NCI-H774 (cell line): ENCODE measurements at places on chromosomes 2 and 18.
A peak's percentile ranks its signal among the peaks of the same experiment; 100 is the strongest.

DNA sequence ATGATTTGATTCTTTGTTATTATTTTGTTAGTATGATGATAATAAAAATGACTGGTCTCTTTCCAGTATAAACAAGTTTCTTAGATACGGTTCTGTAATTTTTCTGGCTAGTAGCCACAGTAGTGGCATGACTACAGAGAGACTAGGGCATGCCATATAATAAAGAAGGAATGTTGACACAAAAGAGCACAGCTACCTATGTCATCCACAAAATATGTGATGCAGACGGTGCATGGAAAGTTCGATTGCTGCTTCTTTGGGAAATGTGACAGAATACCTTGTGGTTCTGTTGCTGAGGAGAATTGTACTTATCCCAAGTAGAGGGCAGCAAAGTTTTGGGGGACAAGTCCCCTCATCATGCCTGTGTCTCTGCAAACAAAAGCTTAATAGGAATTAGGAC, 26.1 kb upstream of the SETBP1 start:
- no peak for DNase-seq

DNA sequence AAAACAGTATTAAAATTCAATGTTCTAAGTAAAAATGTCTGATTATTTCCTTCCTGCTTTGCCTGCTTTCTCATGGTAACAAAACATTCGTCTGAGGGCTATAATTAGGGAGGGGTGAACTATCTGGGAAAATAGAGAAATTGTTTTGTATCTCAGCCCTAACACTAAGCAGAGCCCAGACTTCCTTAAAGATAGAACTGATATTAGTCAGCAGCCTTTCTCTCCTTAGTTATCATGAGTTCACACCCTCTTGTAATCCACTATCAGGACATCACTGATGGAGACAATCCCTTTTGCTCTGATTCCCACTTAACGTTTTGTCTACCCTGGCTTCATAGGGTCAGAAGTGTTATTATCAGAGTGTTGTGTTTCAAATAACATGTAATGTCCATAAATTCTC, 701.1 kb upstream of the ZEB2 start:
- no peak for DNase-seq

DNA sequence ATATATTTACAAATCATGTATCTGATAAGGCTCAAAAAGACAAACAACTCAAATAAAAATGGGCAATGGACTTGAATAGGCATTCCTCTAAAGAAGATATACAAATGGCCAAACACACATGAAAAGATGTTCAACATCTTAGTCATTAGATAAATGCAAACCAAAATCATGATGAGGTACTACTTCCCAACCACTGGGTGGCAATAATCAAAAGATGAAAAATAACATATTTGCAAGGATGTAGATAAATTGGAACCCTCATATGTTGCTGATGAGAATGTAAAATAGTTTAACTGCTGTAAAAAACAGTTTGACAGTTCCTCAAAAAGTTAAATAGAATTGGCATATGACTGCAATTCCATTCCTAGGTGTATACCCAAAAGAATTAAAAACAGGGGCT, 132.3 kb downstream of the TTC32 start:
- no peak for DNase-seq

GRCh38 chr2:227861011-227861410, 10.4 kb upstream of the DAW1 start:
- no peak for DNase-seq

- DNase-seq = no peak
These were observed 27.1 kb upstream of the CREB1 start for GRCh38 chr2:207502577-207503198.

- DNase-seq = no peak
These were observed 3.2 kb upstream of the AAK1 start for GRCh38 chr2:69646714-69647113.

GRCh38 chr2:45119038-45119437, 109.8 kb upstream of the SIX2 start:
- no peak for DNase-seq

DNA sequence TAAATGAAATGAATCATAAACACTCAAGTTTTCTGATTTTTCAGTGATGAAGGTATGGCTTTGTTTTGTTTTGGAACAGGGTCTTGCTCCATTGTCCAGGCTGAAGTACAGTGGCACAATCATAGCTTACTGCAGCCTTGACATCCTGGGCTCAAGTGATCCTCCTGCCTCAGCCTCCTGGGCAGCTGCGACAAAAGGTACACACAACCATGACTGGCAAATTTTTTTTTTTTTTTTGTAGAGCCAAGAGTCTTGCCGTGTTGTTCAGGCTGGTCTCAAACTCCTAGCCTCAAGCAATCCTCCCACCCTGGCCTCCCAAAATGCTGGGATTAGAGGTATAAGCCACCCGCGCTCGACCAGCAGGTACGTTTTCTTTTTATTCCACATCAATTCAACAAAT, 22.5 kb upstream of the LRP2 start:
- no peak for DNase-seq

- no peak for DNase-seq
These were observed 16.0 kb upstream of the E2F6 start for GRCh38 chr2:11481789-11482472.

- DNase-seq = no peak
These were observed 150.6 kb upstream of the EPC2 start for GRCh38 chr2:148493822-148494563.

DNA sequence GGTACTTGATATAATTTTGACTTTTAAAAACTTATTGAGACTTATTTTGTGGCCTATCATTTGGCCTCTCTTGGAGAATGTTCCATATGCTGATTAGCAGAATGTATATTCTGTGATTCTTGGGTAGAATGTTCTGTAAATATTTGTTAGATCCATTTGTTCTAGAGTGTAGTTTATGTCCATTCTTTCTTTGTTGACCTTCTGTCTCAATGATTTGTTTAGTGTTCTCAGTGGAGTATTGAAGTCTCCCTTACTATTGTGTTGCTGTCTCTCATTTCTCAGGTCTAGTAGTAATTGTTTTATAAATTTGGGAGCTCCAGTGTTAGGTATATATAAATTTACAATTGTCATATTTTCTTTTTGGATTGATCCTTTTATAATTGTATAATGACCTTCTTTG, 349.6 kb upstream of the CWC22 start:
- DNase-seq = peak; percentile 14

- DNase-seq = no peak
These were observed 36.9 kb downstream of the REEP1 start for GRCh38 chr2:86300496-86300895.

DNA sequence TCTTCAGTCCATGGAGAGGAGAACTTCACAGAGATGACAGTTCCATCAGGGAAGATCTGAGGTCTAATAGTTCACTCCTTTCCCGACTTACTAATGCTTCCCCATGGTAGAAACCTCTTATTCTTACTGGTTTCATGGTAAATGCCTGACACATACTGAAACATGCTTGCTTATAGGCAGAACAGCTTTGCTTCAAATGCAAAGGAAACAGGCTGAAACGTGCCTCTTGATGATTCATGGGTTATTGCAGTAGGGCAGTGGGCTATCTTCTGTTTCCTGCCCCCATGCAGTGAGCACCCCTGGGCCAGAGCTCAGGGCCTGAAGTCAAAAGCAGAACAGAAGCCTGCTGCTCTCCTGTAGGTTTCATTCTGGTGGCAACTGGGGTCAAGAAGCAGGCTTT, 223.5 kb downstream of the RDH14 start:
- no peak for DNase-seq

- DNase-seq = no peak
These were observed 128.7 kb upstream of the SLC35G4 start for GRCh38 chr18:11480692-11481091.

DNA sequence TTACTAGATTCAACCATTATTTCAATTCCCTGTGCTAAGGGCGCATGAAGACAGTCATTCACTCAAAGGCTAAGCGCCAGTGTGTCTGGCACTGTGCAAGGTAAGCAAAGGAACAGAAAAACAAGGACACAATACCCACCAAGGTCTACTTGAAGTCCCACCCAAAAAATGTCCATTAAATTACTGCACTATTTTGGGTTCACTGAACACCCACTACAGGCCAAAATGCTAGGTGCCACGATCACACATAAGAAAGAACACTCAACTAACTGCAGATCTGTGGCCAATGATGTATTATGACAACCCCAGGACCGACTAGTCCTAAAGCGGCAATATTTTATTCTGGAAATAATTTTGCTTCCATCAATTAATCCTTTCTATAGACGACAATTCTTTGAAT, 1.8 kb downstream of the TMEM131 start:
- no peak for DNase-seq

DNA sequence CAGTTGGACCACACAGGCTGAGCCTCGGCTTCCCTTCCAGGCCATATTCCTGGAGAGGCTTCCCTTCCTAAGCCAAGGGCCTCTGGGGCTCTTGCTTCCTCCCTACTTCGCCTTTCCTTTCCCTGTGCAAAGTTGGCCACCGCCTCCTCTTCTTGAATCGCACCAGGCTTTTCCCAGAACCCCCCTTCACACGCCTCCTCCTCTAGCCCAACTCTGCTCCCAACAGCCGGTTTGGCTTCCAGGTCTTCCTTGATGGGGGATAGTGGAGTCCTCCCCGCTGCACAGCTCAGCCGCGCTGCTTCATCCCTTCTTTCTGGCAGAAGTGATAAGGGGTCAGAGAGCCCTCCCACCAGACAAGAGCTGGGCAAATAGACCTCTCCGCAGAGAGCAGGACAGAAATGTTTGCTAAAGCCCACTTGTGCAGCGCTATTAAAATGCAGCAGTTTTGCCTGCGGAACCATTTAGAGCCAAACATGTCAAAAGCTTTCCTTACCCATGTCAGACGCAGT, 56.4 kb downstream of the SNORC start:
- no peak for DNase-seq
